ENCODE measurements at places on chromosomes 6 and 20.
A peak's percentile ranks its signal among the peaks of the same experiment; 100 is the strongest.

DNA sequence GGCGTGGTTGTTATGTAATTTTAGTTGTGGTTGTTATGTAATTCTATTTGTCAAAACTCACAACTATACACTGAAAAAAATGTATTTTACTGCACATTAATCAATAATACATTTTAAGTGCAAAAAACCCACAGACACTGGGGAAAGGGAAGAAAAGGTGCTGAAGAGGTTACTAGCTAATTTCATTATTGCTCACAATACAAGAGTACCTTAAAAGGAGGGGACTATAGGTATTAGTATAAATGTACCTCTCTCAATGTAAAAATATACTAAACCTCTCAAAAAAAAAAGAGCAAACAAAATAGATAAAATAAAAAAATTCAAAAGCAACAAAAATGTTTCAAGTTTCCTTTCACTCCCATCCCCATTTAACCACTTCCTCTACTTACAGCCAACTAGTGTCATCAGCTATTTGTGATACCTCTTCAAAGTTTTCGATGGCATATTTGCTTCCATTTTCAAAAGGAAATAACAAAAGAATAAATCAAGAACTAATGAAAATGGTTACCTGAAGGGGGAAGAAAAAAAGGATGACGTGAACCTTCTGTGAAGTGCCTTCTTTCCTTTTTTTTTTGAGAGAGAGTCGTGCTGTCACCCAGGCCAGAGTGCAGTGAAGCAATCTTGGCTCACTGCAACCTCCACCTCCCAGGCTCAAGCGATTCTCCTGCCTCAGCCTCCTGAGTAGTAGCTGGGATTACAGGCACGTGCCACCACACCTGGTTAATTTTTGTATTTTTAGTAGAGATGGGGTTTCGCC lies 30.2 kb downstream of the RANBP9 start:
- peak; percentile 79 for DNase-seq

GRCh38 chr6:33272275-33273128 lies 627 bp downstream of the RPS18 start:
- DNase-seq = no peak

DNA sequence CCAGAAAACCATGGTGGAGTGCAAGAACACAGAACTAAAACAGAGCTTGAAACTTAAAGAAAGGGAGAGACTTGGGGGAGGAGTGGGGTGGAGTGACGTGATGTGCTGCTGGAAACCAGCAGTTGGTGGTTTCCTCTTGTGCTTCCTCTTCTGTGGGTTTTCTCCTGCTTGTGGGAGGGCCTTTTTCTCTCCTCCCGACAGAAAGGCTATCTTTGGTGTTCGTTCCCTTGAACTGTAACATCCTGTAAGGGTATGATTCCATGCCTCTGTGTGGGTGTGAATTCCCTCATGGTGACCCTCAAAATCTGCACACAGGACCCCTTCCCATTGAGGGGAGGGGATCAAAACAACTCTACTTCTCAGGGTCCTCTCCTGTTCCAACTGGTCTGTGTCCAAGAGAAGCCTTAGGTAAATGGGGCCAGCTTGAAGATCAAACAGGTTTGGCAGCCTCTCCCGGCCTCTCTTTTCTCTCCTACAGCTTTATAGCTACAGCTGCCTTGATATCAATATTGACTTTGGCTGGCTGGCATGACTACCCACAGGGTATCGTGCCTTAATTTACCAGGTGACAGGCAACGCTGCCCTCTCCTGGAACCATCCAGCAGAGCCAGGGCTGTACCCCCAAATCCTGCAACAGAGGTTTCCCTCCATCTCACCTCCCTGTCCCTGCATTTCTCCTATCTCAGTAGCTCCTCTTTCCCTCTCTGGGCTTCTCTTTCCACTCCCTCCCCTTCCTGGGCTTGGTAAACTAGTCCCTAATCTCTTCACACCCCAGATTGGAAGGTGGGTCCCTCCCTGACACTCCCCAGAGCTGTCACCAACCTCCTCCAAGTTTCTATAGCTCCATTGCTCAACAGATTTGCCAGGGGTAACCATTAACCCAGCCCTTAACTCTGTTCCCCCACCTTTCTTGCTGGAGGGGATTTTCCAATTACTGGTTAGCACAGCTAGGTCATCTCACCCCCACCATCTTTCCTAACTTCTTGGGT lies 1.5 kb upstream of the MSH5 start:
- peak; percentile 83 for DNase-seq

DNA sequence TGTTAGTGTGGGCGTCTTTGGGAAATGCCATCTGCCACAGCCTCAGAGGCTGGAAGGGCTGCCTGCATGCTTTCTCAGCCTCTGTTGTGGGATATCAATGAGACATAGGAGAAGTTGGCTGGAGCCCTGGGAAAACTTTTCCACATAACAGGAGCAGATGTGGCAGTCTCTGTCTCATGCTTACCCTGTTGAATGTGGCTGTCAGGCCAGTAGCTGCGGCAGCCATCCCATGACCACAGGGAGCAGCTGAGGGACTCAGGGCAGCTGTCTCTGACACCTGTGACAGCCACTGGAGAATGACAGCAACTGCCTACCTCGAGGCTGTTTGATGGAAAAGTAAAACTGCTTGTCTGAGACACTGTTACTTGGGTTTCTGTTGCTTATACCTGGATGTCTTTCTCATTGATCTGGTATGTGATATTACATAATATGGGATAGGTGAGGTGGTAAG lies 64.4 kb downstream of the TULP4 start:
- DNase-seq = no peak

GRCh38 chr6:166446146-166446545 lies 63.4 kb upstream of the MPC1 start:
- no peak for DNase-seq

DNA sequence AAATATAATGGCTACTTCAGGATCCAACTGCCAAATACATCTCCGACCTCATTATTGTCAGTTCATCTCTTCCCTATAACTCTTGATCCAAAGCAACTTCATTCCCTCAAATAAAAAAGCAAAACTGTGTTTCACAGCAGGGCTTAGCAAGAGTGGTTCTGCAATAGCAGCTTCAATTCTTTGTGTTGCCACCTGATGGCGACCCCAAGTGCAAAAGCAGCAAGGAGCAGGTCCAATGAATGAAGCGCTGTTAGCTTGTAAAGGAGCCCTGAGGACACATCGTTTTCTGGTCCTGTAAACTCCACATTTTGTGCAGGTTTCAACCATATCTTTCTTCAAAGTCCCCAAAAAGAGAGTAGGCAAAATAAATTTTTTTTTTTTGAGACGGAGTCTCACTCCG lies 19.6 kb downstream of the RTN4IP1 start:
- no peak for DNase-seq

GRCh38 chr20:51428401-51429143 lies 113.9 kb downstream of the NFATC2 start:
- no peak for DNase-seq

DNA sequence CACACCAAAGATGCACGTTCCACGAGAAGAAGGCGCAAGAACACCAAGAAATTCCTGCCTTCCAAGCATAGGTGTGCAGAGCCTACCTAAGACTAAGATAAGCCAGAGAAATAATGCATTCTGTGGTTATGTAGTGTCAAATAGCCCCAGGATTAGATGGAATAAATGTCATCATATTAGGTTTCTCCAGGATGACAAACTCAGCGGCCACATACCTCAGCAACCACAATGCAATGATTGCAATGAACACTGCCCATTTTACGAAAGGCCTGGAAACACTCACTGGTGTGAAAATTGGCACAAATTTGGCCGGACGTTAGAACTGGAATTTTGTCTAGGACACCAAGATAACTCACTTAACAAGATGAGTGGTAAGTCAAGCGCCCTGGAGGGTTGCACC lies 129.7 kb downstream of the SLC22A3 start:
- DNase-seq = no peak

GRCh38 chr20:42276718-42277602 lies 658.8 kb upstream of the CHD6 start:
- DNase-seq = no peak

DNA sequence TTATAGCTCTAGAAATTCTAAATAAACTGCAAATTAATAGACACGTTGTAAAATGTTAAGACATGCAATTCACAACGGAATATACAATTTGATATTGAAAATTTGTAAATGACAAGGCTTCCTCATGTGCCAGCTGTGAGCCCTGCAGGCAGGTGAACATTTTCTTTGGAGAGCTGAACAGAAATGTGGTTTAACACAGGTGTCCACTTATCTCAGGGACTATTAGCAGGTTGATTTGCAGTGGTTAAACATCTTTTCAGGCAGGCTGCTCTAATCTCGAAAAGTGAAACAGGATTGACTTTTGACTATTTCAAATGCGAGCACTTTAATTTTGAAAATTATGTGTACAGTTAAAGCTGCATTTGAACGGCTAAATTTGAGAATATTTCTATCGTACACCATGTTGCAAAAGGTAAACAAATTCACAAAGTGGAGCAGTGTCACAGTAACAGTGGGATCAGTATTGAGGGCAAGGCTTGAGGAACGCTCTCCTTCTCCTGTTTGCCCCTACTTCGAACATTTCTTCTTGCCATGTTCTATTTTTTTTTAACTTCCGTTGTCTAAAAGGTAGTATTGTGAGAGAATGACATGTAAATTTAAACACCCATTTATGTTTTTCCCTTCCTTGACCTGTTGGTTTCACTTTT lies 210.8 kb downstream of the CDKAL1 start:
- no peak for DNase-seq

DNA sequence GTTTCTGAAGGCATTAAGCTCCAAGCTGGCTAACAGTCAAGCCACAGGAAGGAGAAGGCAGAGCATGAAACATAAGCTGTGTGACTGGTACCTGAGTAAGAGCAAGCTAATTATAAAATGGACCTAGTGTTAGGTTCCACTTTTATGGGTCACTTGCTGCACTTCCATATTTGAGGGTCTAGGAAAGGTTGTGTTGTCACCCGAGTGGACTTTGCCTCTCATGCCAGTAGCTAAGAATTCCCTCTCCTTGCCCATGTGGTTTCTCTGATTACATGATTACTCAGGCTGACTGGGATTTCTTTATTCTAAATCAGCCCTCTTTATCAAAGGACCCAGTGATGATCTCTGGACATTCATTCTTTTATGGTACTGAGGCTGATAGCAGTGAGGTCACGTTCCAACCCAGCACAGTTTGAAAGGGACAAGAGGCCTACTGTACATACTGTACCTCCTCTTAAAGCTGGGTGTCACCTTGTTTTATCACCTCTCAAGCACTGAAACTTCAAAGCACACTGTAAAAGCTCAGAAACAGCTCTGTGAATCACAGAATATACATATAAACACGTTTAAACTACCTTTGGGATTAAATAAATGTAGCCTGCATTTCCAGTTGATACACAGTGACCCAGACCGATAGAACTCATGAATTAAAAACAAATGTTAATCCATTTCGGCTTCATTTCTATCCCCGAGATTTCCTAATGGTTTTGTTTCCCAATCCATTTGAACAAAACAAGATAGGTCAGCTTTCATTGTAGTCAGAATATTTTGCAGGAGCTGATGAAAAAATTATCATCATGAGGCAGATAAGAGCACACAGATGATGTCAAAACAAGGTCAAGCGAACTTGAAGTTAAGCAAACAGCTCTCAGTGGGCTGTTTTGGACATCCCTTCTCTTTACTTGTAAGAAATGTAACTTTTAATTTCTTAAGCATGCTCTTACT lies 96.5 kb downstream of the ALDH8A1 start:
- DNase-seq = no peak

GRCh38 chr6:16399695-16400094 lies 161.3 kb downstream of the GMPR start:
- no peak for DNase-seq

DNA sequence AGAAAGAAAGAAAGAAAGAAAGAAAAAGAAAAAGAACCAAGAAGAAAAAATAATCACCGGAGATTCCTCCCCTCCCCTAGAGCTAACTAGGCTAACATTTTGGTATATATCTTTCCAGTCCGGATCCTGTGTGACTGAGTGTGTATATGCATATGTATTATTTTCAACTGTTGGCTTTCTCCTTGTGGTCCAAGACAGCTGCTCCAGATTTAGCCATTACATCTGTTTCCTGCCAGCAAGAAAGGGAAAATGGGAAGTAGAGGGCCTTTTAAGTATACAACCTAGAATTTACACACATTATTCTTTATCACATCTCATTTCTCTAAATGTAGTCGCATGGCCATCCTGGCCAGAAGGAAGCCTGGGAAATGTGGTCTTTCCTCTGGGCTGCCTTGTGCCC lies 15.2 kb downstream of the SLC52A3 start:
- no peak for DNase-seq

DNA sequence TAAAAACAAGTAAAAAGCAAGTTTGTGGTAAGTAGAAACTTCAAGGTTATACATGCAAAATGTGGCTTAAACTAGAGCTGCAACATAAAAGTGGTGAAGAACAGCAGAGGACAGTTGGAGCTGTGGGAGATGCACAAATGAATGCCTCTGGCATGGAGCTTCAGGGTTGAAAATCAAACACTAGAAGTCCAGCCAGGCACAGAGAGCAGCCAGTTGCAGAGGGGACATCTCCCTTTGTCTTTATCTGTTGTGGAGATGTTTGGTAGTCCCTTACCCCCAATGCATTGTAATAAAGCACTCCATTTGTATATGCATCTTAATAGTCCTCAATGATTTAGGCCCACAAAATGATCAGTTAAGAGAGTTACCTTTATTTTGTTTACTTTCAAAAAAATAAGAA lies 73.1 kb upstream of the C20orf144 start:
- DNase-seq = no peak

- DNase-seq = no peak
These were observed 175.3 kb upstream of the RALGAPA2 start for GRCh38 chr20:20887593-20888265.

DNA sequence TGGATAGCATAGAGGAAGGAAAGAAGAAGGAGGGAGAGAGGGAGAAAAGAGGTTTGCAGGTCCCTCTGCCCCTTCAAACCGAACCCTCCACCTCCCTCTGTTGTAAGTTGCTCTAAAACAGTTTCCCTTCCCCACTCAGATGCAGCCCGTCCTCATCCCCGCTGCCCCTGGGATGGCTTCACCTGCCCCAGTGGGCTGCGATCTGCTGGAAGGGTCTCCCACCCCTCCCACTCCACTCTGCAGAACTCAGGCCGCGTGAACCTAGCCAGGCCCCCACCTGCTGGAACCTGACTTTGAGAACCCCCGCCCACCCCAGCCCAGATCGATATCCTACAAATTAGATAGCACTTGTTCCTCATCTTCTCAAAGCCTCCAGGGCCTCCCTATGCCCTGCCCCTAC lies 190.8 kb downstream of the DLL1 start:
- DNase-seq = no peak

- no peak for DNase-seq
These were observed 187.3 kb upstream of the HEY2 start for GRCh38 chr6:125562156-125562555.

- peak; percentile 47 for DNase-seq
These were observed 546.6 kb downstream of the CD83 start for GRCh38 chr6:14664112-14664601.

DNA sequence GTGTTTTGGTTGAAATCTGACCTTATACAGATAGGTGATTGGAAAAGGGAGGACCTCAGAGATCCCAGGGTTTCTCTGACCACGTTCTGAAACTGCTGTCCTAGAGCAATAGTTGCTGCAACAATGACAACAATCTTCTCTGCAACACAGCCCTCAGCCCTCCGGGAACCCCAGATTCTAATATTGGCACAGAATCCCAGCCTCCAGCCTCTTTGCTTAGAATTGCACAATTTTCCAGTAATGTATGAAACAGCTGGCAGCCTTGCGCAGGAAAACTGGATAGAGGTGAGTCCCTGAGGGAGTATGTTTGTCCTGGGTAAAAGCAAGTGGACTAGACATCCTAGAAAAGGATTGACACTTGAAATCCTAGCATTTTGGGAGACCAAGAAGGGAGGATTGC lies 30.4 kb upstream of the PNRC1 start:
- no peak for DNase-seq

- no peak for DNase-seq
These were observed 56.6 kb downstream of the PCMT1 start for GRCh38 chr6:149806127-149806526.

GRCh38 chr6:12196326-12196936 lies 93.7 kb upstream of the EDN1 start:
- DNase-seq = no peak
